ENCODE measurements at places on chromosomes 1 and 21.

DNA sequence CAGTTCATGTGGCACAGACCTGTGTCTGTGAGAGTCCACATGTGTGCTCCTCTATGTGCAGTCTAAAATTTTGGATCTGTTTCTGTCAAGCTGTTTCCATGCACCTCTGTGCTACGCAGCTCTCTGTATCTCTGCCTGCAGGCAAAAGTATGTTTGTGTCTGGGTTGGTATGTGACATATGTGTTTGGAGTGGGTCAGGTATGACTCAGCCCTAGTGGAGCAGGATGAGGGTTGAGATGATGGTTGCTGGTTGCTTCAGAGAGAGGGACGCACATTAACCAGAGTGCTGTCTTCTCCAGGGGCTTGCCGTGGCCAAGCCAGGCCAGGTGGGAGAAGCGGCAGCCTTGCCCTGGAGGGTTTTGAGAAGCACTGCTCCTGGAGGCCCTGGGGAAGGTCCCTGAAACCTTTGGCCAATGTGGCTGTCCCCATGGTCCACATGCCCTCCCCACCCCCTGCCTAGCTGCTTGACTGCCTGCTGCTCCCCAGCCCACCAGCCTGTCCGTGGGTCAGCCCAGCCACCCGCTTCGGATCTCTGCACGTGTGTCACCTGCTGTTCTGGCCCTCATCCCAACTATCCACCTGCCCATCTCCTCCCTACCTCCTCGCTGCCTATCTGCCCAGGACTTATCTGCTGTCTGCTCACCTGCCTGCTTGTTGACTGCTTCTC is 4.1 kb upstream of the EVA1B start:
- no peak for DNase-seq

- DNase-seq = no peak
These were observed 17.7 kb downstream of the MATN1 start for GRCh38 chr1:30705698-30706097.

- DNase-seq = no peak
These were observed 1.6 kb downstream of the PPP1R15B start for GRCh38 chr1:204409836-204410687.

GRCh38 chr1:216502528-216503162 is 79.4 kb upstream of the USH2A start:
- no peak for DNase-seq

DNA sequence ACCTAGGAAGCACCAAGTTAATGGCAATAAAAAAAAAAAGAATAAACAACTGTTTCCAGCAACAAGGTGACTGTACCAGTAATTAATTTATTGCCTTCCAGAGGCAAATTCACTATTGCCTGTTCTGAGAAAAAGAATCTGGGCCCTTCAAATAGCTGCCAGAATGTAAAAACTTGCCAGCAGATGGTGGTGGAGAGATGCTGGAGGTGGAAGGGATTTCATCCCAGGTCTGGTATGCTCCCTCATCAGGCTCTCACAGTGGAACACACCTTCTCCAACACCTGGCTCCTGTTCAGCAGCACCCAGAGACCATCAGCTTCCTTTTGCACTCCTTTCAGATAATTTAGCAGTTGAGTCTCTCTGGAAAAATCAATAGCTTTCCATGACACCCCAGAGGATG is 792.9 kb upstream of the ADAMTS5 start:
- no peak for DNase-seq

Data from effector CD4-positive, alpha-beta T cell (primary cell).